ENCODE measurements at places on chromosomes 12 and 14.

- DNase-seq: no peak
Measured at GRCh38 chr12:114395755-114396152, 10.2 kb downstream of the TBX5 start.

GRCh38 chr12:5318874-5319273 lies 113.0 kb upstream of the NTF3 start:
- no peak for DNase-seq

GRCh38 chr12:80551897-80552296 lies 107.9 kb downstream of the PTPRQ start:
- no peak for DNase-seq

- no peak for DNase-seq
Measured at GRCh38 chr12:115451151-115451779, 767.3 kb upstream of the TBX3 start.

- no peak for DNase-seq
Measured at GRCh38 chr12:15823360-15824128, 34.4 kb upstream of the EPS8 start.

DNA sequence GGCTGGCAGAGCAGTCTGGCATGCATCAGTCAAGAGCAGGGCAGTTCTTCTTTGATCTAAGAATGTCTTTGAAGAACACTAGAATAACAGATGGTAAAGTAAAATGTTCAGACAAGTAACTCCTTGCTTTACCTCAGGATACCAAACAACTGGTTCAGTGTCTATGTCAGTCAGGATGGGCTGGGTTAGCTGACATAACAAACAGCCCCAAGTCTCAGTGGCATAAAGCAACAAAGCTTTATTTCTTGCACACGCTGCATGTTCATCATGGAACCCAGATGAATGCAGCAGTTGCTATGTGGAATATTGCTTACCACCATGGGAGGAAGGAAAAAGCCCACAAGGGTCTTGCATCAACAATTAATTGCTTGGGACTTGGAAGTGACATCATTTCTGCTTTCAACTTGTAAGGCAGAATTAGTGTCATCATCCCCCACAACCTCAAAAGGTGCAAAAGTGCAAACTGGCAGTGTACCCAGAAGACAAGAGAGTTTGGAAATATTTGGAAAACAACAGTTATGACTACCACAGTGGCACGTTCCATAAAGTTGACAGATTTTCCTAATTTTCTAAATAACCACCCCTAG lies 21.2 kb downstream of the GPRC5D start:
- DNase-seq: no peak

DNA sequence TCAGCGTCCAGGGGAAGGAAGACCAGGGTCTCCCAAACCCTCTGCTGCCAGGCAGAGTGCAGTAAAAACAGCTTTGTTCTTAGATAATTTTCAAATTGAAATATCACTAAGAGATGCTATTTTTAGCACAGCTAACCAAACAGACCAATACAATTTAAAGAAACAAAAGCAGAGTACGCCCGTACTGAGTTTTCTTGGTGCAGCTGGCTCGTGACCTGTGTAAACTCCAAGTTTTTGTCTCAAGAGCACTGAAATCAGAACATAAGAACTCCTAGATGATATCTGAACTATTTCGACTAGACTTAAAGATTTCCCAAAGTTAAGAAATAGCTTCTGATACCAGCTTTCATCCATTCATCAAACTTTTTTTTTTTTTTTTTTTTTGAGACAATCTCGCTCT lies 10.3 kb downstream of the ARF3 start:
- no peak for DNase-seq

GRCh38 chr12:96211988-96212387 lies 17.8 kb downstream of the ELK3 start:
- DNase-seq: peak; percentile 36

DNA sequence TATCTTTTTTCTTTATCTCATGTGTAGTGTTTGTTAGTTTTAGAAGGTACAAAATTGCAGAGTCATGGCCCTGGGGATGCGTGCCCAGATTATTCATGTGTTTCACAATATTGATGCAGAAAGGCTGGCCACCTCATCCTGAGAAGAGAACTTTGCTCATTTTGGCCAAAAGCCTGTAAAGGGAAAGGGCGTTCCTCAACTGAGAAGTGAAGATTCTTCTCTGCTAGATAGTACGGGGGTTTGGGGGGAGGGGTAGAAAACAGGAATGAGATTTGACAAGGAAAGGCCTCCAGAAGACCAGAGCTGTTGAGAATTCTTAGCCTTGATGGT lies 1.7 kb downstream of the MGST1 start:
- no peak for DNase-seq

GRCh38 chr14:102911541-102911951 lies 10.9 kb upstream of the AMN start:
- no peak for DNase-seq

DNA sequence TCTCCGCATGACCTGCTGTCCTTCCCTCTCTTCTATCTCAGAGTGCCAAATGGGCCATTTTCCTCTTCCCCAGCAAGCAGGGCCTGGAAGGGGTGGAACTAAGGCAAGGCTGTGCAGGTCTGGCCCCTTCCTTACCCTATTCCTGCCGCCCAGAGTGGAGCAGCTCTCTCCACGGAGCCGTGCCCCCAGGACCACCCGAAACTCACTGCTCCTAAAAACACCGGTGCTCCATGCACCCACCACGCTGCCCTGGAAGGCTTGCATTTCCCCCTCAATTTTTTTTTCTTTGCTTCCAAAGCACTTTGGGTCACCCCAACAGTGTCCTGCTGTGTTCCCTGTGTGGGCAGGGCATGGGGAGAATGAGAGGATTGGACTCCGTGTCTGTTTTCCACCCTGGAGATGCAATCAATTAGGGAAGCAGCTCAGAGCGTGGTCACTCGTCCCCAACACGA lies 48.5 kb upstream of the MEG3 start:
- no peak for DNase-seq

GRCh38 chr14:100576091-100577085 lies 10.8 kb downstream of the BEGAIN start:
- no peak for DNase-seq

DNA sequence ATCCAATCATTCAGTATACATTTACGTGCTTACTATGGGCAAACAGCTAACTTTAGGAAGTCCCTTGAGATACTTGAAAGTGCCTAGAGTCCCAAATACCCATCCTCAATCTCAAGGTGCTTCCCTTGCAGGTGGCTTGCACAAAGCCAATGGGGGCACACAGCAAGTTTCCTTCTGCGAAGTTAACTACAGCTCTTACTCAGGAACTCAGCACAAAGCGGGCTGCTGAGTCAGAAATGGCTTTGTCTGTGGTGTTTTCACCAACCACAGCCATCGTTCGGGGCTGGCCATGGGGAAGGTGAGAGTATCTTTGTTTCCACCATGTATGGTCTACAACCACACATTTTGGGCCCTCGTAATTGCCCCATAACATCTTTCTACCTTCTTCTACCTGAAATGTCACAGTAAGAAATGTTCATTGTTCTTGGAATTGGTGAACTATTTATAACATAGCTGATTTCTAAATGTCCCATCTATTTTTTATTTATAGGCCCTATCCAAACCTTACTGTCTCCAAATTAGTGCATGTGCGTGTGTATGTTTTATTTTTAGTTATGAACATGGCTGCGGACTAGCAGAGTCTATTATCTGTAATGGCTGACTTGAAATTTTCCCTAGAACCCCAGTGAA lies 13.9 kb downstream of the MFAP5 start:
- peak; percentile 75 for DNase-seq

- no peak for DNase-seq
Measured at GRCh38 chr14:76067536-76067935, 82.0 kb downstream of the IFT43 start.

DNA sequence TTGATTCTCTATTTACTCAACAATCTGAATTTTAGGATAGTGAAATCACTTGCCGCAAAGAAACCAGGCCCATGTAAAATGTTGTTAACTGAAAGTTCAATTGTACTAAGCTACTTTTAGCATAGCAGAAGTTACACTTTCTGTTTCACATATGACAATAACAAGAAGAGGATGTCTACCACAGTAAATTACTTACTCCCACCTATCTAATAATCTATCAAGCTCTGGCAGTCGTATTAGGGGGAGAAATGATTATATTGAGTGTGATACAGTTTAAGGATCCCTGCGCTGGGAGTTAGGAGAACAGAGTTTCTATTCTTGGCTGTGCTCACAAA lies 66.5 kb upstream of the CAND1 start:
- no peak for DNase-seq

- DNase-seq: no peak
Measured at GRCh38 chr14:104223101-104224041, 85.0 kb downstream of the KIF26A start.

DNA sequence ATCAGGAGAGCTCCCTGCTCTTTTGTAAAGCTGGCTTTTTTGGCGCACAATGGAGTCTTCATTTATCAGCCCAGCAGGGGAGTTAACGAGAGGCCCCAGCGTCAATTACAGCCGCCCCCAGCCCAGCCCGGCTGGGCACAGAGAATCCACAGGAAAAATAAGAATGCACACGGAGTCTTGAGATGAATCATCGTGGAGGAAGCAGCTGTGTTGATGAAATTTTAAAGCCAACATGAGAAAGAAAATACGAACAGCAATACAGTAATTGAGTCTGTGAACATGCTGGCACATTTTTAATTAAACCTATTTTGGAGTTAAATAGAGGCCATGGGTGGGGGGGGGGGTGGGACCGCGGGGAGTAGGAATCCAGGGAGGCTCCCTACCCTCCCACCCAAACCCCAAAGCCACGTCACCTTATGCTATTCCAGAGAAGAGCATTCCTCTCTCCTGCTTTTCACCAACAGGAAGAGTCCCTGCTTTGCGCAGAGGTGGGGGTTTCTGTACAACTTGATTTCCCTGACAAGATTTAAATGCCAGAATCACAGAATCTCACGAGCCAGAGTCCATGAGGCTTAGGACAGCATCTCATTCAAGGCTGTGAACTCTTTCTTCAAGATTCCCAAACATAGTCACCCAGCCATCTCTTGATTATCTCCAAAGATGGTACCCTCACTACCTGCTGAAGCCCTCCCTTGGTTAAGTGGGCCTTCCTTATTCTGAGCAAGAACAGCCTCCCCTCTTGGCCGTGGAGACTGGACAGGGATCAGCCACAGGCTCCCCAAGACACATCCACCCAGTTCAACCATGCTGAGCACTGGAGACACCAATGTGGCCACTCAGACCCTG lies 50.3 kb downstream of the CCNK start:
- DNase-seq: no peak

- no peak for DNase-seq
Measured at GRCh38 chr14:51188566-51189185, 51.4 kb upstream of the TMX1 start.

DNA sequence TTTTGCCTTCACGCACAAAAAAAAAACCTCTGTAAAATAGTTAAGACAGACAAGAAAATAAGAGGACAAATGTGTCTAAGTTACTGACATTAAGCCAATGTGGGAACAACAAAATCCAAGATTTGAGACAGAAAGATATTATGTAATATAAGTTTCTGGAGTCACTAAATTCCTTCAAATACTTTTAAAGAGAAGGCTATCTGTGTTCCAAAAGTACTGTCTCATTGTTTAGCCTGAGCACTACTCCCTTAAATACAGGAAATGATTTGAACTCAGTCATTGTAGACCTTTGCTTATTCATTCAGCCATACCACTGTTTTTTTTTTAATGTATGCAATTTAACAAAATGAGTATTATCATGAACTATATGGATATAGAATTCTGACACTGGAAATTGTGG lies 82.7 kb upstream of the KITLG start:
- no peak for DNase-seq

- no peak for DNase-seq
Measured at GRCh38 chr14:74505831-74506230, 12.3 kb downstream of the ISCA2 start.

- no peak for DNase-seq
Measured at GRCh38 chr12:125079648-125080645, 14.7 kb downstream of the AACS start.

GRCh38 chr14:99754141-99755067 lies 38.8 kb upstream of the EML1 start:
- DNase-seq: peak; percentile 45

- DNase-seq: peak; percentile 69
Measured at GRCh38 chr12:55707841-55708694, at the start of gene ITGA7. Gene ITGA7 (minus strand): TSS chr12:55707904. CDS start chr12:55707682, 222 bp downstream.

DNA sequence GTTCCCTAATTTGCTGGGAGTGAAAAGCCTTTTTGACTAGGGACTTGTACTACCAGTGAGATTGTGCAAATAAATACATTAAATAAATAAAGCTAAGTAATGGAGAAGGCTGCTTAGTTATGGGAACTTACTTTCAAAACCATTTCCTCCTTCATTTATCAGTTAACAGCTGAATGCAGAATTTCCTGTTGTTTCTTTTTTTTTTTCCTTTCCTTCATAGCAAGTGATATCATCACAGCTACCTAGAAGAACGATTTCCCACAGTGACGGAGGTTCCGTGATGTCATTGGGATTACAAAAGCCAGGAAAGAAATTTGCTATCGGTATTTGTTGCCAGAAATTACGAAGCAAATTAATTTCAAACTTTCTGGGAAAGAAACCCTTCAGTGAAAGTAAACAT lies 42.1 kb upstream of the SOCS2 start:
- DNase-seq: no peak

GRCh38 chr14:20632831-20633691 lies 8.4 kb downstream of the OR6S1 start:
- peak; percentile 62 for DNase-seq

GRCh38 chr12:82609234-82609914 lies 77.3 kb upstream of the TMTC2 start:
- DNase-seq: no peak

- DNase-seq: no peak
Measured at GRCh38 chr12:87930627-87931026, 98.6 kb downstream of the C12orf50 start.

DNA sequence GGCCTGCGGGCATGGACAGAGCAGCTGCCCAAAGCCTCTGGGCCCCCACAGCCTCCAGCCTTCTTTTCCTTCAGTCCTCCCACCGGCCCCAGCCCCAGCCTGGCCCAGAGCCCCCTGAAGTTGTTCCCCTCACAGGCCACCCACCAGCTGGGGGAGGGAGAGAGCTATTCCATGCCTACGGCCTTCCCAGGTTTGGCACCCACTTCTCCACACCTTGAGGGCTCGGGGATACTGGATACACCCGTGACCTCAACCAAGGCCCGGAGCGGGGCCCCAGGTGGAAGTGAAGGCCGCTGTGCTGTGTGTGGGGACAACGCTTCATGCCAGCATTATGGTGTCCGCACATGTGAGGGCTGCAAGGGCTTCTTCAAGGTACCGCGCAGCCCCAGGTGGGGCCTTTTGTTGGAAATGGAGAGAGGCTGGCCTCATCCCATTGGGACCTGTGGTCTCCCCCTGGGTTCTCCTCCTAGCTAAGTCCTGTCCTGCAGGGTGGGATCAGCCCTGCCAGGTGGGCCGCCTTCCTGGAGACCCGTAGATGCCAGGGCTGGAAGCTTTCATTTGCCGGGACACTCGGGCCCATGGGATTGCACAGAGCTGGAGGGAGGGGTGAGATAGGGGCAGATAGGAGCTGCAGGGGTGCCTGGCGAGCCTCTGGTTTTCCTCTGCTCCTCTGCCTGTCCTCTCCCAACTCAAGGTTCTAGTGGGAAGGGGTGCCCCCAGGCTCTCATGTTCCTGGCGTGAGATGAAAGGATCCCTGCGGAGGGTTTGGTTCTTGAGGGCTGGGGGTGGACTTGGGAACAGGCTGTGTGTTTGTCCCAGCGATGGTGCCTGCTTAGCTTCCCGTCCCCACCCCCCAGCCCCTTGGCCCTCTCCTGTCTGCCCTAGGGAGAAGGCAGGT lies 3.8 kb downstream of the NR4A1 start:
- no peak for DNase-seq

- DNase-seq: no peak
Measured at GRCh38 chr12:68012712-68013111, 23.5 kb downstream of the IFNG-AS1 start.

GRCh38 chr14:105214324-105214915 lies 33.3 kb upstream of the NUDT14 start:
- DNase-seq: no peak

Measured in activated naive CD4-positive, alpha-beta T cell treated with Interleukin-2 at 50 U/mL for 16 hours (primary cell).